ENCODE measurements at places on chromosomes 13 and 19. TPM values are rescaled to one million over a fixed set of nuclear protein-coding genes. Genes with fewer than 3 reads are reported as not detected.

GRCh38 chr19:33774751-33775150 is 21.9 kb upstream of the KCTD15 start:
- H3K27ac ChIP-seq = no peak overlapping the region
- no peak for DNase-seq
- no peaks in the 10 kb centered on the region for H3K27me3 ChIP-seq
- no peaks in the 10 kb centered on the region for H3K4me1 ChIP-seq

DNA sequence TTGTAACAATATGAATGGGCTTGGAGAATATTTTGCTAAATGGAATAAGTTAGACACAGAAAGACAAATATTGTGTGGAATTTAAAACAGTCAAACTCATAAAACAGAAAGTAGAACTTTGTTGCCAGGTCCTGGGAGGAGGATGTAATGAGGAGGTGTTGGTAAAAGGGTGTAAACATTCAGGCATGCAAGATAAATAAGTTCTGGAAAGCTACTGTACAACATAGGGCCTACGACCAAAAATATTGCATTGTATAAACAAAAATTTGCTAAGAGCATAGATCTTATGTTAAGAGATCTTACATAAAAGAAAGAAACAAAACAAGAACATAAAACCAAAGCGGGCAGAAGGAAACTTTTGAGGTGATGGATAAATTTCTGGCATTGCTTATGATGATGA is 1907.8 kb upstream of the PCDH20 start:
- DNase-seq = no peak
- no peak overlapping the region for H3K4me3 ChIP-seq
- H3K27me3 ChIP-seq = no peaks in the 10 kb centered on the region

GRCh38 chr19:5911366-5911765 is 2.7 kb upstream of the CAPS start:
- no peaks in the 10 kb centered on the region for H3K27me3 ChIP-seq
- H3K36me3 ChIP-seq = peaks cover 6% of the 10 kb centered on the region
- DNase-seq = no peak
- peaks cover 16% of the 10 kb centered on the region for H3K4me1 ChIP-seq
- no peak overlapping the region for H3K4me3 ChIP-seq
- H3K27ac ChIP-seq = no peak overlapping the region

- no peak overlapping the region for H3K27ac ChIP-seq
- H3K4me1 ChIP-seq = no peaks in the 10 kb centered on the region
- DNase-seq = no peak
- no peaks in the 10 kb centered on the region for H3K36me3 ChIP-seq
These were observed 5.9 kb upstream of the ZNF254 start for GRCh38 chr19:24081056-24081455.

The MLLT1 gene
- total RNA-seq = 59.2 TPM

DNA sequence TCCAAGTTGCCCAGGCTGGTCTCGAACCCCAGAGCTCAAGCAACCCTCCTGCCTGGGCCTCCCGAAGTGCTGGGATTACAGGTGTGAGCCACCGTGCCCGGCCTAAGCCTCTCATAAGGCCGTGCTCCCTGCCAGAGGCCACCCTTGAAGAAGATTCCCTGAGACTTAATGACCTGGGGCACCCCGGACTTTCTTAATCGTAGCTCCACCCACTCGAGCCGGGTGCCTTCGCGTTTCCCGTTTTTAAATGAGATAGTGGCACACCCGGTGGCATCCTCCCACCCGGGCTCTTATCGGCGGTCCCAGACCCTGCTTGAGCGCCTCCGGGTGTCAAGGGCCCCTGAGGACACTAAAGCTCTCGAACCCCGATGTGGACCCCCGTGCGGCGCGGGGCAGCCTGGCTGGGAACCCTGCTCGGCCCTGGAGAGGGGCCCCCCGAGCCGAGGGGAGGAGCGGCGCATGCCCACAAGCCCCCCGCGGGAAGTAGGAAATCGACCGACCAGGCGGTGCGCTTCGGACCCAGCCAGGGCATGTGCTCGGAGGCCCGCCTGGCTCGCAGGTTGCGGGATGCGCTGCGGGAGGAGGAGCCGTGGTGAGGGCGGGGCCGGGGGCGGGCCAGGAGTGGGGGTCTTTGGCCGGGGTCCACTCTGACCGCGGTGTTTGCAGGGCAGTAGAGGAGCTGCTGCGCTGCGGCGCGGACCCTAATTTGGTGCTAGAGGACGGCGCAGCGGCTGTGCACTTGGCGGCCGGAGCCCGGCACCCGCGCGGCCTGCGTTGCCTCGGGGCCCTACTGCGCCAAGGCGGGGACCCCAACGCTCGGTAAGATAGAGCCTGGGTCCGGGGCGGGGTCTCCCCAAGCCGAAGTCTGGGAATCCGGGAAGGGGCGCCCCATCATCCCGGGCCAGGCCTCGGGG is at the start of gene ANKLE1:
ANKLE1 (plus strand) TSS at position 511 of the 914 bp plus-strand sequence; CDS start at position 531, 20 bp downstream.
- peaks cover 8% of the 10 kb centered on the region for H3K27me3 ChIP-seq
- H3K27ac ChIP-seq = no peak within 1 kb of the TSS

The CEACAM19 gene
- total RNA-seq = 6.1 TPM

The SLC25A41 gene
- total RNA-seq = not detected

DNA sequence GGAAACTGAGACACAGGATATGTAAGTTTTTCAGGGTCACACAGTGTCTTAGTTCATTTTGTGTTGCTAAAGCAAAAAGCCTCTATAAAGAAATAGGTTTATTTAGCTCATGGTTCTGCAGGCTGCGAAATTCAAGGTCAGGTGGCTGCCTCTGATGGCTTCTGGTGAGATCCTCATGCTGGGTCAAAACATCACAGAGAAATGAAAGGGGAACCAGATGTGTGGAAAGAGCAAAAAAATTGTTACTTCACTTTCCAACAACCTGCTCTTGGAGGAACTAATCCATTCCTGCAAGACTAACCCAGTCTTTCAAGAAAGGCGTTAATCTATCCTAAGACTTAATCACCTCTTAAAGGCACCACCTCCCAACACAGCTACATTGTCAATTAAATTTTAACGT is 64.2 kb upstream of the UBL3 start:
- H3K27ac ChIP-seq = no peak overlapping the region
- H3K27me3 ChIP-seq = no peaks in the 10 kb centered on the region
- no peak overlapping the region for H3K4me3 ChIP-seq
- no peak for DNase-seq

DNA sequence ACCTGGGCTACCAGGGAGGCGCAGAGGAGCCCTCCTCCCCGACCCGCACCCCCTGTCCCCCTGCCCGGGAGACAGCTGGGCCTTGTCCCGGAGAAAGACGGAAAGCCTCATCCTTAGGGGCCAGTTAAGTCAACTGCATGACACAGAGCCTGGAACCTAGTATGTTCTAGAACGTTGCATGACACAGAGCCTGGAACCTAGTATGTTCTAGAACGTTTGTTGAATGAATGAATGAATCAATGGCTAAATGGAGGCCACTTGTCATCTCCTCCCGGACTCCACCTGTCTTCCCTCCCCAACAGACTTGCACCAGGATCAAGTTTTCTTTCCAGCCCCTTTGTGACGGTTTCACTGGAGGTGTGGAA is 706 bp downstream of the SERP2 start:
- H3K27ac ChIP-seq = no peak overlapping the region
- H3K36me3 ChIP-seq = no peaks in the 10 kb centered on the region
- no peaks in the 10 kb centered on the region for H3K27me3 ChIP-seq
- no peaks in the 10 kb centered on the region for H3K4me1 ChIP-seq
- peak overlapping the region; percentile 56 for H3K4me3 ChIP-seq
- DNase-seq = no peak

The SMAD9 gene
- 7.8 TPM for total RNA-seq

Data from colonic mucosa (tissue), 4 donors.